Left lung (tissue), 14 donors: ENCODE measurements at places on chromosomes 6 and 20. TPM values are rescaled to one million over a fixed set of nuclear protein-coding genes. Genes with fewer than 3 reads are reported as not detected.
A peak's percentile ranks its signal among the peaks of the same experiment; 100 is the strongest.

GRCh38 chr6:39378960-39379425 lies 56.5 kb upstream of the KCNK16 start:
- DNase-seq = no peak

DNA sequence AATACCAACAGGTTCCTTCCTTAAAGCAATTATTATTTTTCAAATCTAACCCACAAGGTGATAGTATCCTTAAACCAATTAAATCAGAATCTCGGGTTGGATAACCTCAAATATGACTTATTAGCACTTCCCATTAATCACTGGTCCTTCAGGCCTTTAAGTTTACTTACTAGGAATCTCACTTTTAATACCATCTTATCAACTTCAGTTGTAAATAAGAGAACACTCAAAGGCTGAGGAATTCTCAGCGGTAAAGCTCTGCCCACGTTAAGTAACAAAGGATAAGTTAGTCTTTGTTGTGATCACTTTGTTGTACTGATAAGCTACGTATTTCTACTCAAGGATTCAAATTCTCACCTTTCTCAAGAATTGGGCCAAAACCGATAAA lies 82.0 kb downstream of the OR2B2 start:
- DNase-seq = no peak

DNA sequence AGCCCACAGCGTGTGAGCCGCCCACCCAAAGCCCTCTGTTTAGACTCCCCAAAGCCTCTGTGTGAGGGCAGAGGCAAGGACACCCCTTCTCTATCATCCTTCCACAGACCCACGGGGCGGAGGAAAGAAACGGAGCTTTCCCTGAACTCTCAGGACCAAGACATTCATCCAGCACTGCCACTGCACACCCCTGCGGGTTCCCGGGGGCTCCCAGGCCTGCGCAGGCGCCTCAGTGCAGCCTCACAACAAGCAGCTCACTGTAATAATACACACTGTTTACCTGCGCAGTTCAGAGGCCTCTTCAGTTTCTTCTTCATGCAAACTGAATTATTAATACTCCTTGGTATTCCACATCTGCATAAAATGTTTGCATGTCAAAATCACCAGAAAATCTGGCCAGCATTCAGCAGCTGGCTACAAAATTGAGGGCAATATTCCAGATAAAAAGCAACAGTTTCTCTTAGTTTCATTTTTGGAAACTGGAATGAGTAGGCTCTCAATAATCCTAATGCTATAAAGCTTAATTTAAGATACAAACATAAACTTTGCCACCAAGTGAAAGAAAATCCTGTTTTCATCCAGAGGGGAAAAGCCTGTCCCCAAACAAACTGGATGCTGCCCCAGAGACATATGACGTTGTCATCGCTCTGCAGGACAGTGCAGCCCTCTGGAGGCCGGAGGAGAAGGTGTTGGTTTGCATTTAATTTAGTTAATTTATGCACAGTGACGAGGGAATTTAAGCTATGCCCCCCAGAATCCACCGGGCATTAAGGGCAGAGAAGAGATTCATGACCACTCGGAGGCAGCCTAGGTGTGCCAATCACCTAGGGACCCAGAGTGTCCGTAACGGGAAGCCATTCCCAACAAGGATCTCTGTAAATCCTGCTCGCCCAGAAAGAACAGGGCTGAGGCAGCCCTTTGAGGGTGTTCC lies 45.3 kb downstream of the NINL start:
- peak; percentile 57 for DNase-seq

DNA sequence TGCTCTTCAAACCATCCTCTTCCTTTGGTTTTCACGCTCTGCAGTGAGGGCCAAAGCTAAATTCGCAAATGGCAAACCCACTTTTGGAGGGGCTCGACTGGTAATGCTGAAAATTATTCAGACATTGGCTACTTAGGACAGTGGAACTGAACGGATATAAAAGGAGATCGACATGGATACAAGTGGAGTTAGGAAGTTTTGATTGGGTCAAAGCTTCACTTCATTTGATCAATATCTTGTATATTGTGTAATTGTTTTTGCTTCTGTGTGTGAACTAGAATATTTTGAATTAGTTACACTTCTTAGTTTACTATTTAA lies 1.2 kb downstream of the FAM8A1 start:
- DNase-seq = no peak

DNA sequence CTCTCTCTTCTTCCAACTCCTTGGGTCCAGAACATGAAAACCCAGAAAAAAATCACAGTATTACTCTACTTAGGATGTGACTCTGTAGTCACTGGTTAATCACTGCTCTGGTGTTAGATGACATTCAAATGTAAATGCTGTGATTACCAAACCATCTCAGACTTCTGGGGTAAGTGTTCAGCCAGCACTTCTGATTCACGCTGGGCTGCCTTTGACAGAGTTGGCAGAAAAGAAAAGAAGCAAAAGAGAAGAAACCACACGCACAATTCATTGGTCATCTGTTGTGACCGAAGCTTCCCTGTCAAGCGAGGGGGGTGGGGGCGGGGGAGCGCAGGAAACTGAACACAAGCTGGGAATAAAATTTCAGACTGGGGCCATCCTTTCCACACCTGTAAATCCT lies 82.7 kb downstream of the PSMG4 start:
- DNase-seq = no peak

- DNase-seq = no peak
These were observed 49.0 kb downstream of the COL11A2 start for GRCh38 chr6:33143113-33143770.

DNA sequence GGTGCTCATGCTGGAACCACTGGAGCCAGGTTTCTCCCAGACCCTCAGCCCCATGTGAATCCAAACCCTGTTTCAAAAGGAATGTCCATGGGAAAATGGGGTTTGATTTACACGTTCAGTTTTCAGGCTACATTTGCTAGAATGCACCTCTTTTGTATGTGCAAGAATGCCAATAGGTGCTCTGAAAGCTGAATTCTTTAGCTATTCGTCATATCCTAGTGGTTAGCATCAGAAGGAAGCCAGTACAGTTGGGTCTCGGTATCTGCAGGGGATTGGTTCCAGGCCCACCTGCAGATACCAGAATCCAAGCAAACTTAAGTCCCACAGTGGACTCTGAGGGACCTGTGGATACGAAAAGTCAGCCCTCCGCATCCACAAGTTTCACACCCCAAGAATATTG lies 93.4 kb downstream of the UST start:
- DNase-seq = no peak

GRCh38 chr6:35445691-35446090 lies 6.4 kb upstream of the FANCE start:
- no peak for DNase-seq

GRCh38 chr20:22288156-22288555 lies 296.2 kb downstream of the FOXA2 start:
- no peak for DNase-seq

- no peak for DNase-seq
These were observed 81.0 kb downstream of the HIVEP2 start for GRCh38 chr6:142863981-142864380.

- no peak for DNase-seq
These were observed 8.8 kb downstream of the C20orf202 start for GRCh38 chr20:1212023-1212422.

- no peak for DNase-seq
These were observed 216.2 kb downstream of the RFPL4B start for GRCh38 chr6:112563368-112563767.

DNA sequence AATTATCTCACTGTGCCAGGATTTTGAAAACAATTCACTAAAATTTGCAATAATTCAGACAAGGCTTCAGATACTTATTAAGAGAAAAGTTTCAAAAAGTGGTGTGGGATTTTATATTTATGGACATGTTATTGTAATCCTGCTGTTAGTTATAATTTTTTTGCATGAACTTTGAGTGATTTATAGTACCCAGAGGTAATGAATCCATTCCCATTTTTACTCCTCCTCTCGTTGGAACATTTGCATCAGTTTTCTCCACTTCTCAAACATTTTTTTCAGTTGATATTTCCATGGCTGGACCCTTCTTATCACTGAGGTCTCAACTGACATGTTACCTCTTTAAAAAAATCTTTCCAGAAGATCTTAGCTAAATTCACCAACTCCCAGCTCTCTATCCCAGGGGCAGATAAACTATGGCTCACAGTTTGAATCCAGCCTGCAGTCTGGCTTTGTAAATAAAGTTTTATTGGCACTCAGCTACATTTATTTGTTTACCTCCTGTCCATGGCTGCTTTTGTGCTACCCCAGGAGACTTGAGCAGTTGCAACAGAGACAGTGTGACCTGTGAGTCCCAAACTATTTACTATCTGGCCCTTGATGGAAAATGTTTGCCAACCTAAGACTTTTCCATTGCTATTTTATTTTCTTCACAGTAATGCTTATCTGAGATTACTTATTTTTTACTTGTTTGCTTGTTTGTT lies 83.4 kb downstream of the TSHZ2 start:
- no peak for DNase-seq

The LGSN gene
- not detected for total RNA-seq

The CGAS gene
- 6.5 TPM for total RNA-seq

The BPIFA1 gene
- 9.2 TPM for total RNA-seq

The LPA gene
- not detected for total RNA-seq
